Hindlimb muscle (tissue), 1 donor: ENCODE measurements at places on chromosomes 6 and 20. TPM values are rescaled to one million over a fixed set of nuclear protein-coding genes. Genes with fewer than 3 reads are reported as not detected.
A peak's percentile ranks its signal among the peaks of the same experiment; 100 is the strongest.

DNA sequence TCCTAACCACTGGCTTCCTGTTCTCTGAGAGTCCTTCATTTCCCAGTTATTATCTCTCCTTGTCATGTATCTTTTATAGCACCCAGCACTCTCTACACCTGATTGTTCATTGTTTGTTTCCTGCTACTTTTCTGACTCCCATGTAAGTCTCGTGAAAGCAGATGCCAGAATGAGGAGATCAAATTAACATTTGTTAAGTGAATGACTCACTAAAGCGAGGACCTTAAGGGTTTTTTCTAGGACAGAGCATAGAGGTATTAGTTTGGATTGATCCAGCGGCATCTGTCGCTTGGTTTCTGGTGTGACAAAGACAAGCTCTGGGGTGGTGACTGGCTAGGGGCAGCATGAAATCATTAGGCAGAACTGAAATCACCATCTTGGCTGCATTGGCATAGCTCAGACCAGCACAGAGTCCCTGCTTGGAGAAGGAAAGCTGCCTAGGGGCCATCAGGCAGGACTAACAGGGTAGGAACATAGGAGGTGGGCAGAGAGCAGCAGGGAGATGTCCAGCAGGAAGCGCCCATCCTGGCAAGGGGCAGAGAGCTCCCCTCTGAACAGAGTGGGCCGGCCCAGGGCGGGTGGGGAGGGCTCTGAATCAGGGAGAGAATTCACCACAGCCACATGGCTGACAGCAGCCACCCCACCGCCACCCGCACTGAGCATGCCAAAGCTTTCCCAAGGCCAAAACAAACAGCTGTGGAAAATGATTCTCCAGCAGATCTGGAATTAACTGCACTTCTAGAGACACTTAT lies 97.1 kb upstream of the CEP85L start:
- peak; percentile 48 for DNase-seq

DNA sequence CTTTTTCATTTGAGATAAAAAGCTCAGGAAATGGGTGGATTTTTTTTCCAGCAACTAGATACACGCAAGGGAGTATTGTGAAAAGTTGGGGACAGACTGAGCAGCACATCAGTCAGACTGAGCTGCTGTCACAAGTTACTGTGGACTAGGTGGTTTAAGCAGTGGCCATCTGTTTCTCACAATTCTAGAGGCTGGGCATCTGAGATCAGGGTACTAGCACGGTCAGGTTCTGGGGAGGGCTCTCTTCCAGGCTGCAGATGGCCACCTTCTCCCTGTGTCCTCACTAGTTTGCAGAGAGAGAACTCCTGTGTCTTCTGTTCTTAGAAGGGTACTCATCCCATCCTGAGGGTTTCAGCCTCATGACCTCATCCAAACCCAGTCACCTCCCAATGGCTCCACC lies 178.3 kb downstream of the SYNDIG1 start:
- no peak for DNase-seq

DNA sequence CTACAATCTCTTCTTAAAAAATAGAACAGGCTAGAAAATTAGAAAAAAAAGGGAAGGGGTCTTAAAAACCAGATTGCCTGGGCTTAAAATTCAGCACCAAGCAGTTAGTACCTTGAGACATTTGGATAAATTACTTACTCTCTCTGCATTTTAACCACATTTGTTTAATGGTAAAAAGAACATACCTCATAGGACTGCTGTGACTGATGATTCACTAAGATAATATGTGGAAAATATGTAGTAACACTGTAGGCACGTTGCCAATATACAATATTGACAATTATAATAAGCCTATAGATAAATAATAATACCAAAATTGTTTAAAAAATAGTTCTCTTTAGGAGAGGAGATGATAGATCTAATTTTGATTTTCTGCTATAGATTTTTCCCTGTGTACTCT lies 750.4 kb downstream of the TENT5A start:
- no peak for DNase-seq

DNA sequence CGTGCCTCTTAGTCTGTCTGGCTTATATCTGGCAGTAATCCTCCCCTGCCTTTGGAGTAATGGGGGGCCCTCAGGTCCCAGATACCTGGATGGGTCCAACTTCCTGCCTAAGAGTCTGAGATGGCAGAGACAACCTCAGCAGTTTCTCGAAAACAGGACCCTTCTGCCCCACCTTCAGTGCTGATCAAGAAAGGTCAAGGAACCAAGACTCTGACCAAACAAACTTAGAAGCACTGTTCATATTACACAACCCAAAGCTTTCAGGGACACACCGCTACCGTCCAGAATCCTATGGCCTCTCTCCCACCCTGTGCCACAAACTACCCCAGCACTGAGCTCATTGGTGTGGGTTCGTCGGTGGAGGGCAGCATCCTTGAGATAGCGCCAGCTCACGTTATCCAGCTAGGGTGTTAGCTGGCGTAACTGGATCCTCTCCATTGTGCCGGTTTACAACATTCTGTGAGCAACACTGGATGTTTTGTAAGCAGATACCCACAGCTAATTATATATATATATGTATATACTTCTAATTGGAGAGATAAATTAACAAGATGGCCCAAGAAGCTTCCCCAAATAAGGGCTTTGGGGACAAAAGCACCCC lies 7.6 kb upstream of the TMC2 start:
- no peak for DNase-seq

DNA sequence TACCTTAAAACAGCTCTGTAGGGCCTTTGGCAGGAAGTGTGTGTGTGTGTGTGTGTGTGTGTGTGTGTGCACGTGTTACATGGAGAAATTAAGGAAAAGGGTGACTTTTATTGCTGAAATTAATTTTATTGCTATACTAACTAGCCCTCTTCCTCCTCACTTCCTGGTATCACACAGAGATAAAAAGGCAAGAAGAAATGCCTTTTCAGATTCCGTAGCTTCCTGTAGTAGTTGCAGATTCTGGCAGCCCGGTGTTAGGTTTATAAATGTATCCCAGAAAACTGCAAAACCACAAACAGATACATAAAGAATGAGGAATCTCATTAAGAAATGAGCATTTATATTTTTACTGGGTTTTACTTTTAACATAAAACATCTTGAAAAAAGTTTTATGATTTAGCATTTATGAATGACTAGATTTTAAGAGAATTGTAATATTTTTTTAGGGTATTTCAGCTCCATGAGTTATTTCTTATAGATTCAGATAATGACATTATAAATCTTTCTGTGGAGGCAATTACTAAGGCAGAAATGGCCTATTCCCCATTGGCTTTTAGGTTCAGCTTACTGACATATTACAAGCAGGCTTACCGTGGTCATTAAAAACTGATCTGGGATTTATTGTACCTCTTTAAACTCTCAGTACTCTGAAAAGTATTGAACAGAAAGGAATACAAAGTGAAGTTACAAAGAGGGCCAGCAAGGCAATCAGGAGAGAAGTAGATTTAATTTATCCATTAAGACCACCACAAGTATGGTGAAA lies 249.1 kb upstream of the TSHZ2 start:
- no peak for DNase-seq

DNA sequence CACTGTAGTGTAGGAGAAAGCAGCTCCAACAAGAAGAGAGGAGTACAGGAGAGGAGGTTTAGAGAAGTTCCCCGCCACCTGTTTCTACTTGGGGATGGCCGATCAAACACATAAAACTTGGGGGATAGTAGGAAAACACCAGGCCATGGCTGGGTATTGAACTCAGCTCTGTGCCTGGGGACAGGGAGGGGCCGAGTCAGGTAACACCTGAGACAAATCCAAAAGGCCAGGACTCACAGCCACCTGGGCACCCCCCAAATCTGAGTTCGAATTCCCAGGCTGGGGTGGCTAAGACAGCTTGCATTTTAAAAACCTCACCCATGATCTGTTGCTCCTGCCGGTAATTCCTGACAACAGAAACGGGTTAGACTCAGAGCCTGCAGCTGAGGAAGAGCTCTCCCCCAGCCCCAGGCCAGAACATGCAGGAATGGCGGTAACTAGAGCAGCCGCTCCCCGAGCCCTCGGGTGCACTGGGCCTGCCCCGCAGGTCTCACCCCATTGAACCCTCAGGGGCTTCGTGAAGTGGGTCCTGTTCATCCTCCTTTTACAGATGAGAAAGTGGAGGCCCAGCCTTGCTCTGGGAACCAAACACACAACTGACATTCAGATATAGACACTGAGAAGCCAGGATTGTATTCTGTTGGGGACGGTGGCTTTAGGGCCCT lies 61.0 kb downstream of the TCP11 start:
- DNase-seq, result no peak

DNA sequence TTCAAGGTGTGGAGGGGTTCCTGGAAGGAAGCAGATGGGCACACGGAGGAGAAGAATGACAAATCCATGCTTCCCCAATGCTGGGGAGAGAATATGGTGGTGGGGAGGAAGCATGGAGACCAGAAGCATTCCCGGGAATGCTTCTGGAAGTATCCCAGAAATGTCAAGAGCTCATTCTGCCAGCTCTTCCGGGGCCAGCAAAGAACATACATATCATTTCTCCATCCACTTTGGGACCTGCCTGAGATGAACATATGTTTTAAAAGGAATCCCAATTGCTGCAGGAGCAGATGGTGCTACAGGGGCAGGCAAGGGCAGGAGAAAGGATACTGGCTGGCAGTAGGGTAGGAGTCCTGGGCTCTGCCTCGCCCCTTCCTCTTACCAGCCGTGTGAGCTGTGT lies 37.9 kb upstream of the CCDC167 start:
- DNase-seq, result no peak

- DNase-seq, result no peak
These were observed 36.1 kb downstream of the CTNNBL1 start for GRCh38 chr20:37729909-37730308.

- DNase-seq, result no peak
These were observed 14.7 kb upstream of the TRIM26 start for GRCh38 chr6:30227763-30228487.

The GSTA2 gene
- not detected for polyA plus RNA-seq

The ERVFRD-1 gene
- 0.08 TPM for polyA plus RNA-seq
